Motor neuron (in vitro differentiated cells): ENCODE measurements at places on chromosomes 7 and 10. TPM values are rescaled to one million over a fixed set of nuclear protein-coding genes. Genes with fewer than 3 reads are reported as not detected.

Gene MMD2
- total RNA-seq = 0.09 TPM in 1 of 2 replicates, not detected in the other

Gene NFE2L3
- 8.5 and 13.3 TPM in 2 replicates for total RNA-seq

DNA sequence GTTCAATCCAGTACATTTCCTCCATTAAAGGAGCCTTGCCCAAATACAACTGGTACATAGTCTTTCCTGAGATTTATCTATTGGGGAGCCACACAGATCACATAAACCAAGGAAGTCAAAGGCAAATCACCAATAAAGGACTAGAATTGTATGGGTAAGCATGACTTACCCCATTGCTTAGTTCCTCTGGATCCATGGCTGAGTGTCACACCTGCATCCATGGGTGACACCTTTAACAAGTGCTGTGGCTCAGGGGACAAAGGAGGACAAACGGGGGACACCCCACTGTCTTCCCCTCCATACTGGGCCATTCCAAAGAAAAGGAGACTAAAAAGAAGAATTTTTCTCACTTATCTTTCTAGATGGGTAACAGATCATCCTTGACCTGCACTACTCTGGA lies 30.4 kb downstream of the ZNF92 start:
- ATAC-seq = no peak

DNA sequence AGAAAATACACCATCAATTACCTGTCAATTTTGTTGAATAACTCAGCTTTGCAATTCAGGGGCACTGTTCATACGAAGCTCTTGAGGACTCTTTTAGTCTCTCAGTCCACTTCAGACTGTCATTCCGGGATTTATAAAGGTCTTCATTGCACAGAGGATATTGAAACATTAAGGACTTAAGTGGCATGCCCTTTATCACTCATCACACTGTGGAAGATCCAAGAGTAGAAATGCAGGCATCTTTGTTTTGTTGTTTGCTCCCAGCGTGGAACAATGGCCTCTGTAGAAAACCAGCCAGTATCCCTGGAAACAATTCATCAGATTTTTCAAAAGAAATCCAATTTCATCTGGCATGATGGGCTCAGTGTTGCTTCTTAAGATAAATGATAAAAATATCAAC lies 66.3 kb upstream of the LRGUK start:
- ATAC-seq = no peak

DNA sequence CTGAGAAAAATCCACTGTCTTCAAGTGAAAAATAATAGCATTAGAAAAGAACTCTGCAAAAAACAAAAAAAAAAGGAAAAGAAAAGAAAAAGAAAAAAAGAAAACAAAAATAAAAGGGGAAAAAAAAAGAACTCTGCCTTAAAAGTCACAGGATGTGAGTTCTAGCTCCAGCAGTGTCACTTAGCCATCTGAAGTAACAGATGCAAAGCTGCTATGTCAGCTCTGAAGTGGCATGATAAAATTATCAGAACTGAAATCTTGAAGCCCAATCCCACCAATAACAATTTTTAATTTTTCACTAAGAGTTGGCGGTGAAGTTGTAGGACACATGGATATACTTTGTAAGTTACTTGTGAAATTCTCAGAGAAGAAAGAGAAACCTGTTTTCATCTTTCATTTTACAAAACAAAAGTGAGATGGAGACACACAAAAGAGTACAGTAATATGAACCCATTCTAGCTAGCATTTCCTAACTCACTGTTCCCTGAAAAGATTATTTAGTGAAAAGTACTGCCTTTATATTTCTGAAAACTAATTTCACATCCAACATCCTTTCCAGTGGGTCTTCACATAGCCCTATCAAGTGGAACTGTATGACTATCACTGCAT lies 103.5 kb downstream of the ELAPOR2 start:
- no peak for ATAC-seq

DNA sequence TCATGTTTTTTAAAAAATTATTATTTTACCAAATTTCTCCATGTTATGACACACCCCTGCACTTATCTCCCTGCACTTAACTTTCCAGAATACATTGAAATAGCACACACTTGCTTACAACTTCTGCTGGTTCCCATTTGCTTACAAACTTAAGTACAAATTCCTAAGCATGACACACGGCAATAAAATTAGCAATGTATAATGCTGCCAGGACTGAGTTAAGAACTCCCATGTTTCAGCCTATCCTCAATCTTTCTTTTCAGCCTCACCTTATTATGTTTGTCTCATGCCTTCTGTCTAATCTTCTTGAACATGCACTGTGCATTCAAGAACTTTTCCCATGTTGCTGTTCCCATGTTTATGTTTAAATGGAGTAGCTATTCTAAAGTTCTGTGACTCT lies 40.8 kb downstream of the PRPS1L1 start:
- ATAC-seq = no peak

DNA sequence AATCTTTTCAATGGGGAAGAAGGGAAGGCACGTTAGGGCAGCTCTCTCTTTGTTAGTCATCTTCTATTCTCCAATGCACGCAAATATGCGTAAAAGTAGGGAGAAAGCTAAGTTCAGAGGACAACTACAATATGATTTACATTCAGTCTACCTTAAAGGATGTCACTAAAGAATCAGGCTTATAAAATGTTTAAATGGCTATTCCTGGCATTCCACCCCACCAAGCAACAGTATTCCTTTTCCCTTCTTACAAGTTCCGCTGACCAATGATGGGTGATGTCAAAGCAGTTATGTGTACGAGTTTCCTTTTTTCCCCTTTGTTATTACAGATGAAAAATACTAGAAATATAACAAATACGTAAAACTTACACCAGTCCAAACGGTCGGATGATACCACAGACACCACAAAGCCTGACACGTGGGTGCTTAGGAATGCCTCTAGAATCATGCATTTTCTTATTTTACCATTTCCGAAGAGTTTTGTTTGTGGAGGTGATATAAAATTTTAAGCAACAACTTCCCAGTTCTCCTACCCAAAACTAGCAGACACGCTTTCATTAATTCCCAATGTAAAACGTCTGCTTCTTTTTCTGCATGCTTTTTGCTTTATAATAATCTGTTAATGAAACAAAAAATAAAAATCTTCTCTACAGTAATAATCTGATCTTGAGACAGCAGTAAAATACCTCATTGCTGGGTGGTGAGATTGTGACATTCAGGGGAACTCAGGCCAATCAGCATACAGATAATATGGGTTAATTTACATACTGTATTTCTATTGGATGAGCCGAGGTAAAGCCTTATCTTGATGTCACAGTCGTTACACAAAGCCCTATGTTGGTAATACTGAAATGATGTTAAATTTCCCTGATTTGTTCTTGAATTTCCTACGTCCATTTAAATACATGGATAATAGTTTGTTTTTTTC lies 708 bp upstream of the GPR85 start:
- peak; percentile 59 for ATAC-seq
